Keratinocyte (primary cell): ENCODE measurements at places on chromosomes 13 and 19. TPM values are rescaled to one million over a fixed set of nuclear protein-coding genes. Genes with fewer than 3 reads are reported as not detected.

CGB5 gene
- polyA plus RNA-seq: 0.20 to 0.24 TPM (median 0.21 TPM) in 3 replicates

GGN gene
- polyA plus RNA-seq: 0.07 to 0.22 TPM in 2 of 3 replicates, not detected in the other

ZNF17 gene
- polyA plus RNA-seq: 4.8 to 5.4 TPM (median 5.0 TPM) in 3 replicates

LRG1 gene
- 1.2 to 3.5 TPM (median 1.3 TPM) in 3 replicates for polyA plus RNA-seq

TRAPPC5 gene
- 27.7 to 141 TPM (median 54.8 TPM) in 3 replicates for polyA plus RNA-seq

DNA sequence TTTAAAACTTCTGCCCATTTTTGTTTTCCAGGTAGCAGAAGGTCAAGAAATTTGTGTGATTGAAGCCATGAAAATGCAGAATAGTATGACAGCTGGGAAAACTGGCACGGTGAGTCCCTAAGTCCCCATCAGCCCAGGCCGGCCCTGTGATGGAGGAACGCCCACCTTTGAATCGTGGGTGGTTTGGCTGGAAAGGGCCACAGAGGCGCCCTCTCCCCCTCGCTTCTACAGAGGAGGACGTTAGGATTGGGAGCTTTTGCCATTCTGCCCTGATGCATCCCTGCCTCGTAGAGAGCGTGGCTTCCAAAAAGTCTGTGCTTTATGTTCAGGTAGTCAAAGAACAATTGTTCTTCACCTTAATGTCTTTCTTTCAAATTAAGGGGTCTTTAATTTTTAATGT lies 60.9 kb downstream of the GGACT start:
- DNase-seq: no peak

GRCh38 chr19:1567848-1568227 lies 287 bp downstream of the MEX3D start:
- no peak for DNase-seq

DNA sequence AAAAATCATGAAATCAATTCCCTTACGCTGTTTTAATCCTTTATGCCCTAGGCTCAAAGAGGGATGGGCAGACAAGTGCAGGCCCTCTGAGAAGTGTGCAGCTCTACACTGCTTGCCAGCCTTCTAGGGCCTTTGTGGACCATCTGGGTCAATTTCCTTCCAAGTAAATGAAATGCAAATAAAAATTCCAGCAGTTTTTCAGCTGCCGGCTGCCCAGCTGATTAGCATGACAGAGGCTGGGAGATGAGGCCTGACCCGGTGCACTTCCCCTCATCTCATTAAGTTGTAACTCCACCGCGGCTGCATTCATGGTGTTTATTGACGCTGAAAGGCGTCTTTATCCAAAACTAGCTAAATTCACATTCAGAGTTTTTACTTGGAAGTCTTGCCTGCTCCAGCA lies 47.5 kb upstream of the GSX1 start:
- no peak for DNase-seq

DNA sequence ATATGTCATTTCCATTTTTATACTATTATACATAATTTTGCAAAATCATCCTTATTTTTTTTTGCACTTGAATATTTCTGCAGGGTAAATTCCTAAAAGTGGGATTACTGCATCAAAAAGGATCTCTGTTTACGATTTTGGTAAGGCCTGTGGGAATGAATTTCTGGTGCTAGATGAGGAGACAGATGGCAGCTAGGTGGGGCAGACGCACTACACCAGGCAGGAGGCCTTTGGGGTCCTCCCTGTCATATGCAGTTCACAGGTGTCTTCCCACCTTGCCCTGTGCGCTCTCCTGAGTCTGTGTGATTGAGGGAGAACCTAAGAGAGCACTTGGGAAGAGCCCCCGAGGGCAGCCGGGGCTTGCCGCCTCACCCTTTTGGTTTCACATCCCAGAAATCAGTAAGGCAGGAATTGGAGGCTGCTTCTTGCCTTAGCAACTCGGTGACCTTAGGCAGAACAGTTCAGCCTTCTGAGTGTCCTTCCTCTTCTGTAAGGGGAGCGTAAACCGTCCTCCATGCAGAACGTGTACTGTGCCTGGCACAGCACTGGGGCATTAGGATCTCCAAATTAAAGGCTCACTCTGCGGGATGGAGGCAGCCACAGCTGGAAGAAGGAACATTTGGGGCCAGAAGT lies 13.4 kb upstream of the GJB2 start:
- no peak for DNase-seq

GRCh38 chr13:94711561-94712286 lies 621 bp downstream of the SOX21 start:
- no peak for DNase-seq

GRCh38 chr13:111066544-111066943 lies 48.6 kb upstream of the ARHGEF7 start:
- no peak for DNase-seq

DNA sequence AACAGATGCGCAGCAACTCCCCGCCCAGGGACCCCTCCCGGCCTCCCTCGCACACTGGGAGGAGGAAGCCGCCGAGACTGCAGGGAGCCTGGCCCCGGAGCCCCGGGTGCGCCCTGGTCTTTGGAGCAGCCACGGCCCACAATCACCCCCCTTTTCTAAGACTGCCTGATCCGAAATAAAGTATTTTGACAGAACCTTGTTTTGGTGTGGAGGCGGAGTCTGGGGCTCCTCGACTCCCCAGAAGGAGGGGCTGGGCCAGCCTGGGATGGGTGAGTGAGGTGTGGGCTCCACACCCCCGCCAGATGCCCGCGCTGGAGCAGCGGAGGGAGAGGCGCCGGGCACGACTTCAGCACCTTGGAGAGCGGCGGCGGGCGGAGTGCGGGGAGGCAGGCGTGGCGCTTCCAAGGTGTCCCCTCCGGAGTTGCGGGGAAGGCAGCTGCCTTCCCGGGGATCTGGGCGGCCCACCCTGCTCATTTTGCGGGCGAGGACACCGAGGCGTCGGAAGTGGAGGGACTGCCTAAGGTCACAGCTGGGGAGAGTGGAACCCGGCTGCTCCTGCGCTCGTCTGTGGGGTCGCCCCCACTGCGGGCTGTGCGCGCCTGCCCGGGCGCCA lies 9.4 kb downstream of the SIRT6 start:
- no peak for DNase-seq

DNA sequence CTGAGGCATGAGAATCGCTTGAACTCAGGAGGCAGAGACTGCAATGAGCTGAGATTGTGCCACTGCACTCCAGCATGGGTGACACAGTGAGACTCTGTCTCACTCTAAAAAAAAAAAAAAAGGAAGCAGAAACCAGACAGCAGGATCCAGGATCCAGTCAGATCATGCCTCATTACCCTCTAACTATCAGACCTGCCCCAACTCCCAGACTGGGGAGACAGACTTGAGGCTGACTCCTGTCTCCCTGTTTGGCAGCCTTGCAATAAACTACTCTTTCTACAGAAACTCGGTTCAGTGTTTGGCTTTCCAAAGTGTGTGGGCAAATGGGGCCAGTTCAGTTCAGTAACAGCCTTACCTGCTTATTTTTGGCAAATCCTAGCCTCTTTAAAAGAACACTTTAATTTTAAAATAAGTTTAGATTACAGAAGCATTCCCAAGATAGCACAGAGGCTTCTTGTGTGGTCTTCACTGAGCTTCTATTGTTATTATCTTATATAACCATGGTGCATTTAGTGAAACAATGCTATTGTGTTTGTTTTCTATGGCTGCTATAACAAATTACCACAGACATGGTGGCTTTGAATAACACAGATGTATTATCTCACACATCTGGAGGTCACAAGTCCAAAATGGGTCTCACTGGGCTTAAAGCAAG lies 18.5 kb downstream of the RASL11A start:
- DNase-seq: no peak

DNA sequence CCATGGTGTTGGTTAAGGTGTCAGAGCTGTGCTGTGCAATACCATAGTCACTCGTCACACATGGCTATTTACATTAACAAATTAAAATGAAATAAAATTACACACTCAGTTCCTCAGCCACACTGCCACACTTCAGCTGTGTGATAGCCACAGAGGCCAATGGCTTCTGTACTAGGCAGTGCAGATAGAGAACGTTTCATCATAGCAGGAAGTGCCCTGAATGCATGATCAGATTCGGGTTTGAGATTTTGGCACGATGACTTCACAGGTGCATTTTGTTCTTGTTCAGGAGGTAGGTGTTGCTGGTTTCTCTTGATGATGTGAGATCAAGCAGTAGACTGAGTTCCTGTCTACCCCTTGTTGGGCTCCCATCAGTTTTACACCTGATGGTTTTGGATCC lies 6.5 kb downstream of the ARMC6 start:
- DNase-seq: no peak

- no peak for DNase-seq
These were observed 284.2 kb downstream of the TBC1D4 start for GRCh38 chr13:75197803-75198202.
